Activated B cell treated with CpG ODN at 0.5 μM for 24 hours (primary cell): ENCODE measurements at places on chromosomes 2 and 18.

GRCh38 chr2:88179228-88179679, 9.1 kb downstream of the THNSL2 start:
- DNase-seq = no peak

DNA sequence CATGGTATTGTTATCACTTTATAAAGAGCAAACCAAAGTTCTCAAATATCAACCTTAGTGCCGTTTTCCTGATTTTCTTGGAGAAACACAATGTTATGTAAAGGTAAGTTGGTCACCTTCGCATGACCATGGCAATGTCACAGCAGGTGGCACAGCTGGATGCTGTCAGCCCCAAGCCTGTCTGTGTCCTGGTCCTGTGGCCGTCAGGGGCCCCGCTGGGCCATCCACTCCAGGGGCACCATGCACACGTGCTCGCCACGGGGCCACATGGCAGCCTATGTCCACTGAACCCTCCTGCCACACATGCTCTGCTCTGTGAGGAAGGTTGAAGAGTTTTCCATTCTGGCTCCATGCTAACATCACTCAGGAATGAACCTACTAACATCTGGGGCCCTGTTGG, 85.9 kb downstream of the EIPR1 start:
- no peak for DNase-seq

GRCh38 chr2:217475791-217476190, 527.0 kb downstream of the TNS1 start:
- no peak for DNase-seq

GRCh38 chr2:184294831-184295230, 303.5 kb upstream of the ZNF804A start:
- DNase-seq = no peak

DNA sequence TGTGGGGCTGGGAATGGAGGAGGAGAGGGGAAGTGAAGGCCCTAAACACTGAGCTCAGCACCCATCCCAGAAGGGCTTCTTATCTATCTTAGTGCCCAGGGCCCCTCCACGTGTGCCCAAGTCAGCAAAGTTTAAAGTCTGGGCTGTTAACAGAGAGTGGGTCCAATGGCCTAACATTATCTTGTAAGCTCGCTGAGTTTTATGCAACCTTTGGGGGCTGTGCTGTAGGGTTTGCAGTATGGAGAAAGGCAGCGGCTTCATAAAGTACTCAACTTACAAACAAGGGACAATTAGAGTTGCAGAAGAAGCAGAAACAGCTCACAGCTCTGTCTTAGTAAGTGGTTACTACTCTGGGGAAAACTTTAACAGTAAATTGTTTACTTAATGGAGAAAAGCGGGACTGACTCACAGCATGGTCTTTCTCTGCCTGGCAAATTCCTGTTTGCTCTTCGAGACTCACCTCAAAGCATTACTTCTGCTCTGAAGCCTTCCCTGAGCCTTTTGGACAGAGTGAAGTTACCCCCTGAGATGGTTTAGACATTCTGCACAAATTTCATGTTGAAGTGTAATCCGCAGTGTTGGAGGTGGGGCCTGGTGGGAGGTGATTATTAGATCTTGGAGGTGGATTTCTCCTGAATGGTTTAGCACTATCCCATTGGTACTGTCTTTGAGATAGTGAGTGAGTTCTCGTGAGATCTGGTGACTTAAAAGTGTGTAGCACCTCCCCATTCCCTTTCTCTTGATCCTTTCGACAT, 9.0 kb downstream of the ENOSF1 start:
- no peak for DNase-seq

DNA sequence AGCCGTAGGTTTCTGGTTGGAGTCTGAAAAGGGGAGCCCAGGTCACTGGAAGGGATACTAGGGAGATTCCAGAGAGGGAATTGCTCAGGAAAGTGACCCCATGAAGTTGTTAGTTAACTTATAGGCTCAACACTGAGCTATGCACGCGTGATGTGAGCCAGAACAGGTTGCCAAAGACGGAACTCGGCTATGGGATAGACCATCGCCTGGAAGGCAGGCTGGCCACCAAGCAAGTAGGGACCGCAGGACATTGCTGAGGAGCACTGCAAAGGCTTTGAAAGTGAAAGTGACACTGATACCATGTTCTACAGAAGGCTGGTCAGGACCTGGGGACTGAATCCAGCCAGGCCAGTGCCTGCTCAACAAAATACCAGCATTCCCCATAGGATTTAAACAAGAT, 7.3 kb downstream of the FARP2 start:
- DNase-seq = no peak

DNA sequence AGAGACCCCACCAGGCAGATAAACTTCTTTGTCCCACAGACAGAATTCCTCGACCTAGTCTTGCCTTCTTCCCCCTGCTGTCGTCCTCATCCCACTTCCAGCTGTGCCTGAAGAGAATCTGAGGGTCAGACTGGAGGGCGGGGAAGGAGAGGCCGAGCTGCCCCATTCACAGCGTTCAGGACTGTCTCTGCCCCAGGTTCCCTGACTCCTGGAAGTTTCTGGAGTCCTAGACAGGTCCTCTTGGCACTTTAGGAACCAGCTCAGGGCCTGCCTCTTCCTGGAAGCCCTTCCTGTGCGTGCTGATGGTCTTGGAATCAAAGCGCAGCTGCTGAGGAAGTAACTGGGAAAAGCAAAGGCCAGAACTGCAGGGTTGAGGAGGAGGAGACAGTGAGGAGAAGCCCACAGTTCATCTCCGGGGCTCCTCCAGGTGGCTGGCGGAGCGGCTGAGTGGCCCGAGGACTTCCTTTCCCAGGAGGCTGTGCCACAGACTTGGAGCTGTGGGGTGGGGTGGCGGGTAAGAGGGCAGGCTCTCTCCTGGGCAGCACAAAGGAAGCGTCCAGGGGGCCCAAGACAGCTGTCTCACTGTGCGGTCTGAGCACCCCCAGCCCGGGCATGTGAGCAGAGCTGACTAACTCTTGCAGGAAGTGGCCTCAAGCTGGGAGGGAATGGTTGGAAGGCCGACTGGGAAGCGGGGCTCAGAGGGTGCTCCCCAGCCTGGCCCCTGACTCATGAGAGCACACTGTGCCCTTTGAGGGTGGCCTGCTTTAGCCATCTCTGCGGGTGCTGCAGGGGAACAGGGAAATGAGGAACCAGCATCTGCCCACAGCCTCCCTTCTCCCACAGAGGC, 39.5 kb downstream of the SDC1 start:
- DNase-seq = no peak

- no peak for DNase-seq
These were observed 86.0 kb downstream of the RHOB start for GRCh38 chr2:20532634-20533437.

DNA sequence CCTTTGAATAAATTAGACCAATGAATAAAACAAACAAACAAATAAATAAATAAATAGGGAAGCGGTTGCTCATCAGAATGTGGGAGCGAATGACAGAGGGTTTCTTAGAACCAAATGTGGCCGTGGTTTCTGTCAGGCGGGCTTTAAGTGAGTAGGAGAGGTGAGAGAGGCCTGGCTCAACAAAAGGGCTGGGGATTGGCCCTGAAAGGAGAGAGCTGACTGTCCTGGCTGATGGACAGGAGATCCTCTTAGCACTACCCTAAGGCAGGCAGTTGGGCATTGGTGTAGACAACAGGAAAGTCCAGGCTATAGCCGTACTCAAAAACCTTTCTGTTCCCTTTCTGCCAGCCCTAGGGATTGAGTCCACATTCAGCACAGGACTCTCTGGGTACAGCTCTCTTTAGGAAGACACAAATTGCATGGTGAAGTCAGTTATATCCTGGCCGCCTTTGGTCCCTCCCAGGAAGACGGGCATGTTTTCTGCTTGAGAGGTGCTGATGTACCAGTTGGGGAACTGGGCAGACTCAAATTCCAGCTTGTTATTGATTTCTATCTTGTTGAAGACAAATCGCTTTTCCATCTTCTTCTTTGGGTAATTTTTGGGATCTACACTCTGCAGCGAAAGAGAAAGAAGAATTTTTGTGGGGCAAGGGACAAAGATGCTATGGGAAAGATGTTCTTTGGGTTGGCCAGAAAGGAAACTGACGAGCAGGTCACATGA, 6.5 kb downstream of the IL1B start:
- no peak for DNase-seq

- no peak for DNase-seq
These were observed 42.2 kb downstream of the HIBCH start for GRCh38 chr2:190277234-190278112.

- no peak for DNase-seq
These were observed 149.2 kb upstream of the NOSTRIN start for GRCh38 chr2:168652997-168653921.

- DNase-seq = no peak
These were observed 557.2 kb downstream of the ERBB4 start for GRCh38 chr2:211981451-211981850.

GRCh38 chr18:76452357-76452756, 42.7 kb downstream of the ZNF516 start:
- DNase-seq = no peak

DNA sequence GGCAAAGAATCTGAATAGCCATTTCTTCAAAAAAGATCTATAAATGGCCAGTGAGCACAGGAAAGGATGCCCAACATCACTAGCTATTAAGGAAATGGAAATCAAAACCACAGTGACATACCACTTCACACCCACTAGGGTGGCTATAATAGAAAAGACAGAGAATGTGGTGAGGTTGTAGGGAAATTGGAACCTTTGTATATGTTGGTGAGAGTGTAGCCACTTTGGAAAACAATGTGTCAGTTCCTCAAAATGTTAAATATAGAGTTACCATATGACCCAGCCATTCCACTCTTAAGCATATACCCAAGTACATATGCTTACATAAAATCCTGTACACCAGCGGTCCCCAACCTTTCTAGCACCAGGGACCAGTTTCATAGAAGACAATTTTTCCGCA, 152.8 kb downstream of the SMAD2 start:
- DNase-seq = no peak

DNA sequence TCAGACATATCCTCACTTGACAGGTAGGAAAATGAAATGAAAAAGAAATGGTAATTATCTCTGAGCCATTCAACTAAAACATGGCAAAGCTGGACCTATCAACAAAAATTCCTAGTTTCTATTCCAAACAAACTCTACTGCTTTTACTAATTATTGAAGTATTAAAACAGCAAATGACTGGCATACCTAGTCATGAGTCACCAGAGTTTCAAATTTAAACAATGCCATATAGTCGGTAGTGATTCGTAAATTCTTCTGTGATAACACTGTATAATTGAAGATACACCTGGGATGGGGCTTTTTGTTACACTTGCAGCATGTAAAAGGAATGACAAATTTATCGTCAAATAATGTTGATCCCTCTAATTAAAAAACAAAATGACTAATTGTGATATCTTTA, 153.1 kb upstream of the THUMPD2 start:
- DNase-seq = no peak

DNA sequence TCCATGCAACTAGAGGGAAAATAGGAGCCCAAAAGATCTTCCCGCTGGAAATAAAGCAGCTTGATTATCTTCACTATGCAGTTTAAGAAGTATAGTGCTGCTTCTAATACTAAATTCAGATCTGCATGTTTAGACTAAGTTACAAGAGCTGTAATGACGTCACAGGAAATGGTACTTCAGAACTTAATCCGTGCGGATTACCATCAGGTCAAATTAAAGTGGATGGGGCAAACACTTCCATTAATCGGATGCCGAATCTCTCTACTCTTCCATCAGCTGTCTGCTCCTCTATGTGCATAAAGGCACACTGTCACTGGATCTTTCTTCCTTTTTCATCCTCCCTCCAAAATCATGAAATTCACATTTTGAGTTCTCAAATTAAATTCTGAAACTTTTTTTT, 52.6 kb downstream of the TRAPPC12 start:
- DNase-seq = no peak

GRCh38 chr2:70901227-70902066, 34.3 kb upstream of the ATP6V1B1 start:
- no peak for DNase-seq

- DNase-seq = no peak
These were observed 4.5 kb downstream of the SCYGR3 start for GRCh38 chr2:227610123-227610522.

DNA sequence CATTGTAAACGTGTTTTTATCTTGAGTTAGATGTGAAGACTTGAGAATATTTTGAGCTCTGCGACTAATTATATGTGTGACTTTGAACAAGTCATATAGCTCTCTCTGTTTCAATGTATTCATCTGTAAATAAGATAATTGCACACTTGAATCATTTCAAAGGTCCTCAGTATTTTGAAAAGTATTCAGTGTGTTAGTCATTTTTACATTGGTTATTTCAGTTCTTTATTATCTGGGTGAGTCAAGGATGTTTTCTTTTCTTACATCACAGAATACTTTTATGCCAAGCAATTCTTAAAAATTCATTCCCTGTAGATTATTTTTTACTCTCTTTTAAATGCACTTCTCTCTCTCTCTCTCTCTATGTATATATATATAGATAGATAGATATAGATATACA, 1098.0 kb upstream of the ZEB2 start:
- DNase-seq = no peak

GRCh38 chr18:14974576-14974975, 226.6 kb downstream of the ANKRD30B start:
- DNase-seq = no peak

DNA sequence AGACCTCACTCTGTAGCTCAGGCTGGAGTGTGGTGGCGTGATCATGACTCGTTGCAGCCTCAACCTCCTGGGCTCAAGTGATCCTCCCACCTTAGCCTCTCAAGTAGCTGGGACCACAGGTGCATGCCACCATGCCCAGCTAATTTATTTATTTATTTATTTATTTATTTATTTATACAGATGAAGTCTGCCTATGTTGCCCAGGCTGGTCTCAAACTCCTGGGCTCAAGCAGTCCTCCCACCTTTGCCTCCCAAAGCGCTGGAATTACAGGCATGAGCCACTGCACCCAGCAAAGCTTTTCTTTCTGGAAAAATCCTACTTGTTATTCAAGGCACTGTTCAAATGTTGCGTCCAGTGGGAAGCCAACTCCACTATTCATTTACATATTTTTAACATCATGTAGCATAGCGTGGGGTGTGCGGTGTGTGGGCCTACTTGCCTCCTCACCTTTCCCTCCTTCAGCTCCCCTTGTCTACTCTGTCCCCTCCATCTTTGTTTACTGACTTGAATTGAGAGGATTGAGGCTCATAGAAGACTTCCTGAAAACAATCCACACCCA, 6.8 kb upstream of the RHOB start:
- no peak for DNase-seq

- no peak for DNase-seq
These were observed 97.8 kb downstream of the VSNL1 start for GRCh38 chr2:17638196-17638743.

GRCh38 chr2:57674025-57674424, 372.6 kb upstream of the VRK2 start:
- DNase-seq = no peak

- DNase-seq = no peak
These were observed 166.4 kb downstream of the MGAT5 start for GRCh38 chr2:134420259-134420658.

DNA sequence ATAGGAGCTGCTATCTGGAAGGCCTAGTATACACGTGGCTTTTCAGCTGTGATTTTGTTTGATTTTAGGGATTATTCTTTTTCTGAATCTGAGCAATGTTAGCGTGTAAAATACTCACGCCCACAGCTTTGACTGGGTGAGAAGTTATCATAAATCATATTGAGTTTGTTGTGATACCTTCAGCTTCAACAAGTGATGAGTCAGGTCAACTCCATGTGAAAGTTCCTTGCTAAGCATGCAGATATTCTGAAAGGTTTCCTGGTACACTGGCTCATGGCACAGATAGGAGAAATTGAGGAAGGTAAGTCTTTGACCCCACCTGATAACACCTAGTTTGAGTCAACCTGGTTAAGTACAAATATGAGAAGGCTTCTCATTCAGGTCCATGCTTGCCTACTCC, at the start of gene GKN1:
Gene GKN1, plus strand, starts transcription at position 386 of the 400 bp plus-strand sequence. CDS start 42 bp downstream, outside the sequence.
- DNase-seq = no peak

GRCh38 chr2:112137516-112138158, 548 bp upstream of the FBLN7 start:
- no peak for DNase-seq
